H9 (cell line): ENCODE measurements at places on chromosomes 2 and 18.
A peak's percentile ranks its signal among the peaks of the same experiment; 100 is the strongest.

DNA sequence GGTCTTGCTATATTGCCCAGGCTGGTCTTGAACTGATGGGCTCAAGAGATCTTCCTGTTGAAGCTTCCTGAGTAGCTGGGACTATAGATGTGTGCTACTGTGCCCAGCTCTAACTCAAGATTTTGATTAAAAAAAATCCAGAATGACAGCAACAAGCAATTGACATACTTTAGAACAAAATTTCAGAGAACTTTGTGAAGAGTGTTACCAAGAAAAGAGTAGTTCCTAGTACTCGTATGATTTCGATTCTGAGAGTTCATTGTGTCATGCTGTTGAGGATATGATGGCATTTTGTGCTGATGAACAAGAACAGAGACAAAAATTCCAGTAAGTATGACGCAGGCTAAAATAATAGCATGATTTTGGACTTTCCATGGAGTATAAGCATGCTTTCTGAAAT lies 90.2 kb upstream of the TWSG1 start:
- DNase-seq, result no peak

DNA sequence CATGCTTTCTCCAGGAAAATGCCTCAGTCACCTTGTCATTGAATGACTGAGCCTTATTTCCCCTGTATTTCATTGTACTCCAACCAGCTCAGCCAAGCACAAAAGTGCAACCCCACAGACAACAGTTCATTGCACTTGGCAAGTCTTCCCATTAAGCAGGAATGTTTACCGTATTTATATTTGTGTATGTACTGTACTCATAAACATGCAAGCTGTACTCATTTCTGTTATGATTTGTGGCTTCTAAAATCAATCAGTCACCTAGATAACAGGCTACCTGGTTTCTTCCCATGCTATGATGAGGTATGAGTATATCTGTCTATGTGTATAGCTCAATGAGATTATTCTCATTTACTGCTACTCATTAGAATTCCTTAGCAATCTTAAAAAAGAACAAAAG lies 505.5 kb upstream of the FAM98A start:
- DNase-seq, result no peak

- peak; percentile 88 for DNase-seq
Measured at GRCh38 chr2:117835990-117836760, 21.7 kb downstream of the DDX18 start.

GRCh38 chr2:71783815-71784214 lies 330.5 kb downstream of the DYSF start:
- DNase-seq, result peak; percentile 10

DNA sequence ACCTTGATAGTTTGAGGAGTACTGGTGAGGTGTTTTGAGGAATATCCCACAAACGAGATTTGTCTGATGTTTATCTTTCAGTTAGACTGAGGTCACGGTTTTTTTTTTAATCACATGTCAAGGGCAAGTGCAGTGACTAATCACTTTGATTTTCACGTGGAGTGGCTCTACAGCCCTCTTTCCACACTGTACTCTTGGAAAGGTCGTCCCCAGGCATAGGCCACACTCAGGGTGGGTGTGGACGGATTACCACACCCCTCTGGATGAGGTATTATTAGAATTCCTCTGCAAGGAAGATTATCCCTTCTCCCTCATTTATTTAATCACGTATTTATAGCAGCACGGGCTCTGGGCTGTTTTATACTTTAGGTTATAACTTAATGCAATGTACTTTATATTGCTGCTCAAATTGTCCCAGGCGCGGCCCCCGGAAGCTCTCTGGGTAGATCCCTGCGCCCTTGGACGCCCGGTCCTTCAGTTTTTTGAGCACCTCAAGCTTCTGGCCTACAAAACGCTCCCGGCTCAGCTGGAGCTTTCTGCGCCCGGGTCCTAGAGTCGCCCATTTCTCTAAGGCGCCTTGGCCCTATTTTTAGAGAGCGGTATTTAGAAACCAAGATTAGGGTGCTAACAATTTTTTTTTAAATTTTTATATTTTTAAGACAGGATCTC lies 515 bp upstream of the PLEKHB2 start:
- no peak for DNase-seq

GRCh38 chr2:185188656-185189055 lies 549.9 kb upstream of the FSIP2 start:
- DNase-seq, result no peak

- DNase-seq, result no peak
Measured at GRCh38 chr2:85922199-85922598, 33.4 kb upstream of the ST3GAL5 start.

GRCh38 chr2:86243272-86243671 lies 44.0 kb downstream of the MRPL35 start:
- DNase-seq, result no peak

DNA sequence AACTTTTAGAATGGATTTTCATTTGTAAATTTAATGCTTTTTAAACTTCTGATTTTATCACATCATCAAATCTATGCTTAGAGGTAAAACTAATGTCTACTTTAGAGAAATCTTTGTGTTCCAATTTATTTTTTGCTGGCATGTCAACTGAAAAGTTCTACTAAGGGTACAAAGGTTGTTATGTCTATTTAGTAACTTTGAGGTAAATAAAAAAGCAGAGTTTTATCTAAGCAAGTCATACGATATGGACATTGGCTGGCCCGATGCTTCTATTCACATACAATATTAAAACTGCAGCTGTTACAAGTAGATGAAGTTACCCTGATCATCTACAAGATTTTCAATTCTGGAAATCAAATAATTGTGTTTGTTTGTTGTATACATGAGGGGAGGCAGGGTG lies 1575.1 kb downstream of the LRP1B start:
- DNase-seq, result no peak

DNA sequence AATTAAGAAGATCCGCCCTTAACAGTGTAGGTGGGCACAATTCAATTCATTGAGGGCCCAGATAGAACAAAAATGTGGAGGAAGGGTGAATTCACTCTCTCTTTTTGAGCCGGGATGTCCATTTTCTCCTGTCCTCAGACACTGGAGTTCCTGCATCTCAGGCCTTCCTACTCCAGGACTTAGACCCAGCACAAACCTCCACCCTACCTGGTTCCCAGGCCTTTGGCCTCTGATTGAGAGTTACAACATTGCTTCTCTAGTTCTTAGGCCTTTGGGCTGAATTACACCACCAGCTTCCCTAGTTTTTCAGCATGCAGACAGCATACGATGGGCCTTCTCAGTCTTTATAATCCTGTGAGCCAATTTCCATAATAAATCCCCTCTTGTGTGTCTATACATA lies 87.8 kb upstream of the TMEM17 start:
- no peak for DNase-seq

GRCh38 chr2:126898636-126899035 lies at the start of gene TEX51:
Gene TEX51, plus strand, starts transcription at chr2:126898890. Its CDS starts 29 bp downstream, at chr2:126898919.
- peak; percentile 12 for DNase-seq

- DNase-seq, result no peak
Measured at GRCh38 chr2:113181258-113182051, 7.7 kb downstream of the PSD4 start.

- no peak for DNase-seq
Measured at GRCh38 chr18:3798032-3798431, 348.1 kb downstream of the TGIF1 start.

- DNase-seq, result peak; percentile 49
Measured at GRCh38 chr2:154143105-154143504, 271.4 kb downstream of the GALNT13 start.

DNA sequence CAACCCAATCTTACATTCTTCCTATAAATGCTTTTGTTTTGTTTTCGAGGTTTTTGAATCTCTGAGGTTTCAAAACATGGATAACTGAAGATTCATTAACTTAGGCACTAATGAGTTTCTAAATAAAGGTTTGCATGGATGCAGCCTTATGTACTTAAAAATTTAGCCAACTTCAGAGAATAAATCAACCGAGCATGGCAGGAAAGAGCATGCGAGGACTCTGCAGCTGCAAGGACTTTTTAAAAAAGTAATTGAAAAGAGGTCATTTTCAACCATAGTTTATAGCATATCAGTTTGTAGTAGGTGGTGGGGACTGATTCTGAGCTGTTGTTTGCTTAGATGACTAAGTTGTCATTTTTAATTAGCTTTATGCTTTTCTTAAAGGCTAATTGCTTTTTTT lies 567.0 kb upstream of the ZEB2 start:
- no peak for DNase-seq

GRCh38 chr2:176514805-176515500 lies 245.7 kb downstream of the MTX2 start:
- no peak for DNase-seq

- peak; percentile 50 for DNase-seq
Measured at GRCh38 chr18:80154293-80154692, 45.2 kb downstream of the ADNP2 start.

DNA sequence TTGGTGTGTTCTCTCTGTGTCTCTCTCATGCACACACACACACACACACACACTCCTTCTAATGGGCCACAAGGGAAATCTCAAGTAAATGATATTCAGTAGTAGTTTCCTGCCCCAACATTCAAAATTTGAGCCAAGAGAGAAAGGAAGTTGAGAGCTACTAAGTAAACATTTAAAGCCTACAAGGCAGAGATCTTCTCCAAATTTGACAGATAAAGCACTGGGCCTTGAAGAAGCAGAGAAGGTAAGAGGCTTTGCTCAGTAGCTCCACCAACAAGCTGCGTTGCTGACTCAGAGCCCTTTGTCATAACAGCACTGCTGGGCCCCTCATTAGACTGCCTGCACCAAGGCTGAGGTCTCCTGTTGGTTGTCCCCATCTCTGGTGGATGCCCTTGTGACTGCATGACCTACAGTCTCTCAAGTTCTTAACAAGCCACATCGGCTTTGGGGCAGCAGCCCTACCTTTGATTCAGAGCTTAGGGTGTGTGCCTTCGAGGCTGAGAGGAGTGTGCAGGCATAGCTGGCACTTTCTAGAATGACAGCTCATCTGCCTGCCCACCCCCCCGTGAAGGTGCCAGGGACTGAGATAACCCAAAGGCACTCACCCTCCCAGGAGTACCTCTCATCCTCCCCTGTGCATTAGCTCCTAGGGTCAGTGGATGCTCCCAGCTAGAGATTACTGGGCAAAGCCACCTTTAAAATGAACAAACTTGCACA lies 32.3 kb upstream of the NEB start:
- DNase-seq, result no peak

- DNase-seq, result no peak
Measured at GRCh38 chr2:196284866-196285557, 113.6 kb upstream of the STK17B start.

DNA sequence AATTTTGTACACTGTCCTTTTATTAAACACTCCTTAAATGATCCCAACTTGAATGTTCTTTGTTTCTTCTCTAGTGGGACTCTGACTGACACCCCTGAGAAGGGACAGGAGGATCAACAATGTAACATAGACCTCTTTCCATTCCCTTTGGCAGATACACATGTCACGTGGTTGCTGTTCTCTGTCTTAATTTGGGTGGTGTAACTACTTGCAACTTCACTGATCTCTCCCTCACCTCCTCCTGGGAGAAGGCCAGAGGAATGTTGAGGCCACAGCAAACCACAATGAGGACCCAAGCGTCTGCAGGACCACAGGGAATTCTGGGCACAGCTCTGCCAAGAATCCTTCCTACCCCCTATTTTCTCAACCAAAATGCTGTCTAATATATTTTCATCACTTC lies 205.6 kb downstream of the RTP5 start:
- no peak for DNase-seq

GRCh38 chr2:216119986-216120385 lies 10.8 kb downstream of the XRCC5 start:
- DNase-seq, result no peak

GRCh38 chr2:63003351-63003750 lies 47.3 kb upstream of the OTX1 start:
- no peak for DNase-seq

- no peak for DNase-seq
Measured at GRCh38 chr2:211986313-211986712, 552.3 kb downstream of the ERBB4 start.

DNA sequence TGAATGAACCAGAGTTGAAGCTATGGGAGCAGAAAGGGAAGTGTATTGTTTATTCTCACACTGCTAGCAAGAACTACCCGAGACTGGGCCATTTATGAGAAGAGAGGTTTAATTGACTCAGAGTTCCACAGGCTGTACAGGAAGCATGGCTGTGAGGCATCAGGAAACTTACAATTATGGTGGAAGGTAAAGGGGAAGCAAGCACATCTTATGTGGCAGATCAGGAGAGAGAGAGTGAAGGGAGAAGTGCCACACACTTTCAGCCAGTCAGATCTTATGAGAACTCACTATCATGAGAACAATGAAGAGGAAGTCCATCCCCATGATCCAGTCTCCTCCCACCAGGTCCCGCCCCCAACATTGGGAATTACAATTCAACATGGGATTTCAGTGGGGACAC lies 383.2 kb upstream of the SLC14A2 start:
- no peak for DNase-seq

DNA sequence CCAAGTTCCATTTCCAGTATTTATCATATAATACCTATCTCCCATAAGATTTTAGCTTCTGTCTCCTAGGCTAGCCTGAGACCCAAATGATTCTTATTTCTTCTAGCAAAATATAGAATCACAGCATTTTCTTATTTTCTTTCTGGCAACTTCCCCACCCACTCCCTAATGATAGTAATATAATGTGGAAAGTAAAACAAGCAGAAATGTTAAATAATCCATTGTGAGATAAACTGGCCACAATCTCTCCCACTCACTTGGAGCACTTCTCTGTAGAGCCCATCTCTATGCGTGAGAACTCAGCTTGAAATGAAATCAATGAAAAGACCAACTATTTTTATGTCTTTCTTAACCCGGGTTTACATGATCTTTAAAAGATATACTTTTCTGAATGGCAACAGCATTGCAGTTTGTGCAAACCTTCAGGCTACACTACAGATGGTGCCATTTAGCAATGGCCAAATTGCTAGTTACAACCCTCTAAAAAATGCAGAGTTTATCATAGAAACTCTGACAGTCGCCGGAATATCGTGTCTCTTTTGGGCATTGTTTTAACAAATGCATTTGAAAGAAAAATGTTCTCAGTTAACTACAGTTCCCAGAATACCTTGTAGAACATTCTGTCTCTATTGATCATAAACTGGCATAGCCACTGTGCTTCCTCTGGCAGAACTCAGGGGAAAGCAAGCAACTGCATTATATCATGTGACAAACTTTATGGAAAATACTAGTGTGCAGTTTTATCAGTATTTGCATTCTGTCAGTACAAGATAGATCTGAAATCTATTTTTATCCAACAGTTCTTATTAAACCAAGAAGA lies 1407.4 kb upstream of the ZEB2 start:
- DNase-seq, result no peak

GRCh38 chr18:58580078-58580477 lies 48.8 kb downstream of the ALPK2 start:
- no peak for DNase-seq

DNA sequence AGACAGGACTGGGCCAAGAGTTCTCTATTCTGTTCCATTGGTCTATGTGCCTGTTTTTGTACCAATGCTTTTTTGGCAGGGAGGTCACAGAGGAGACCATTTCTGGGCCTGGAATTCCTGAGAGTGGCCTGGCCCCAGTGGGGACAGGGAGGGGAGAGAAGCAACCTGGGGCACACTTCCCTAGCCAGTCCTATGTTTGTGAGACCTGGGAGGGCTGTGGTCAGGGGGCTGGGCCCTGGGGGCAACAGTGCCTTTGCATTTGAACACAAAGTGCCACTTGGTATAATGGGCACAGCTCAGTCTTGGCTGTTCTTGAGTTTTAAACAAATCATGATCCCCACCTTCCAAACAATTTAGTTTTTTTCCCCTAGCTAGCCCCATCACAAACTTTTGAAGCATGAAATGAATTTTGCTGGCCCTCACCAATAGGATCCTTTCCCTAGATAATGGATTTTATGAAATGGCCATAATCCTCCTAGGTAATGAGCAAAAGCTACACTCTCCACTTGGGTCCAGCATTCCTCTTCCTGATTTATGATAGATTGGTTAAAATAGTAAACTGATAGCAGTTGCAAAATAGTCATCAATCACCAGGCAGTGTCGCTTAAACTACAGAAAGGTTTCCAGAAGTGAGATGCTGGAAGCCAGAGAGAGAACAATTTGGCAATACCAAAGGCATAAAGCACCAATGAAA lies 133.5 kb downstream of the GLI2 start:
- DNase-seq, result no peak
